ENCODE measurements at places on chromosomes 13 and 19.

GRCh38 chr19:31054430-31054829, 294.8 kb downstream of the TSHZ3 start:
- peak; percentile 55 for DNase-seq

- DNase-seq: no peak
Measured at GRCh38 chr13:113468029-113468428, 14.7 kb upstream of the ADPRHL1 start.

- no peak for DNase-seq
Measured at GRCh38 chr13:94228763-94229162, 250.7 kb downstream of the DCT start.

- DNase-seq: no peak
Measured at GRCh38 chr13:112248406-112248760, 127.8 kb upstream of the SPACA7 start.

GRCh38 chr19:42555801-42556200, 27.5 kb upstream of the CEACAM1 start:
- DNase-seq: no peak

- DNase-seq: peak; percentile 72
Measured at GRCh38 chr13:100269837-100270236, 180.9 kb downstream of the PCCA start.

DNA sequence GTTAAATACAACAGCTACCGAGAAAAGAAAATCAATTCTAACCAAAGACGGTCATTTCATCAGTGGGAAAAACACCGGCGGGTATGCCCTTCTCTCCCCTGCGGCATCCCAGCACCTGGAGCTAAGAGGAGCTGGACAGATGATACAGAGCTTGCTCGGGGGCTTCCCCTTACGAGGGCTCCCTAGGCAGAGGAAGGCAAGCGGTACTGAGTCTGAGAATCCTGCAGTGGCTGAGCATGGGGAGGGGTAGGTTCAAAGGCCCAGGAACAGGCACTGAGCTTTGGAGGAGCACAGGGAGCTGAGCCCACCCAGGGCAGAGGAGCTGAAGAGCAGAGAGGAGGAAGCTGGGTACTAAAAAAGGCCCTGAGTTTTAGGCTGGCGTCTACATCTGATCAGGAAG, 12.7 kb downstream of the STK24 start:
- no peak for DNase-seq

- DNase-seq: no peak
Measured at GRCh38 chr13:33968520-33969507, 150.9 kb downstream of the RFC3 start.

DNA sequence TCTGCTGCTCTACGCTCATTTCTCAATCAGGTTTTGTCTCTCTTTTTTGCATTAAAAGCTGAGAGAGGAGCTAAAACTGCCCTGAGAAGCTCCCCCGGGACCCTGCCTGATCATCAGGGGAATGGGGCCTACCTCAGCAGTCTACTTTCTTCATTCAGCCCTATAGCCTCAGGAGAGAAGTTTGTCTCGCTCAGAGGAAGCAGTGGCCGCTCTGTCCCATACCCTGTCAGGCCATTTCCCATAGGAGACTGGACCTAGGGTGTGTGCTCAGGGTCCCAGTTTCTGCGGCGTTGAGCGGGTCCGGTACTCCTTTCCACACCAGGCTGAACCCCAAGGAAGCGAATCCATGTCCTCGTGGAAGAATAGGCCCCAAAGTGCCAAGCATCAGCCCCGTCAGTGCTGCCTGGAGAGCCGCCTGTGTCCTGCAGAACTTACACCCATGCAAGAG, 21.7 kb downstream of the UBE2L5 start:
- DNase-seq: no peak

DNA sequence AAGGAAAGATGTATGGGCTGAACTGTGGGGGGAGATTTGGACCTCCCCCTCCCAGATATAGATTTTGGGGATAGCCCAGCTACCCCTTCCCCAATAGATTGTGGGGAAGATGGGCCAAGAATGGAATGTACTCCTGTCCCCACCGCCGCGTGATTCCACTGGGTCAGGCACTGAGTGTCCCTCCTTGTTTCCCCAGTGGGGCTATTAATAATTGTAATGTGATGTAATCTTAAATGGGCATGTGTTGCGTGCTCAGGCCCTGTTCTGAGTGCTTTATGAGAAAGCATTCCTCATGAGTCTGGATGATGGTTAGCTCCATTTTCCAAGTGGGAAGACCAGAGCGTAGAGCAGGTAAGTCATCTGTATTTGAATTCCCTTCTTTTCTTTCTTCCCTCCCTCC, 1.4 kb downstream of the PSMD8 start:
- DNase-seq: no peak

DNA sequence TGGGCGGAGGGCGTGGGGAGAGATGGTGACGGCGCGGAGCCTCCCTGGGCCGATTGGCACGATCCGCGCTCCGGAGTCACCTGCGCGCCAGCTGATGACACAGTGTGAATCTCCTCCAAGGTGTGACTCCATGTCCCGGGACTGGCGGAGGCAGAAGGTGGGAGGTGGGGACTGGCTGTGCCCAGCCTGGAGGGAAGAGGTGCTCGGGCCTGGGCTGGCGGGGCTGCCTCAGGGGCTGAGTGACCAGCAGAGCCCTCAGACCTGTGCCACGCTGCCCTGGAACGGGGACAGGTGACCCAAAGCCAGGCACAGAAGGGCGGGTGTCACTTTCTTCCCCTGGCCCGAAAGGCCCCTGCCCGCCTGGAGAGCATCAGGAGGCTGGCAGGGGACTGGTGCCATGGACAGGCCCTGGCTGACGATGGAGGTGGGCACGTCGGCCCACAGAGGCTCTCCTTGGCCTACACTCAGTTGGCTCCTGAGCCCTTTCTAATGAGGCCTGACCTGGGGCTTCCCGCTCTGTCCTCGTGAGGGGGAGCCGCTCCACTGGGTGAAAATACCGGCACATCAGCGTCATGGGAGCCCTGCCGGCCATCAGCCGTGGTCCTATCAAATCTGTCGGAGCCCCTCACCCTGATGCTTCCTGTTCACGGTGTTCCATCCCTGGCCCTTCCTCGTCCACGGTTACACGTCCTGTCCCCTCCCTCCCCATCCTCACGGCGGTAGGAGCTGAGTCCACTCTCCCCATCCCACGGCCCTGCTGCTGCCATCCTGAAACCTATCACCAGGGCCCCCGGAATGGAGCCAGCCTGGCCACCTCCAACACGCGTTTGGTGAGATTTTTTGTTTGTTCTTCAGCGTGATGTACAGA, 75.6 kb downstream of the SPACA7 start:
- no peak for DNase-seq

- DNase-seq: no peak
Measured at GRCh38 chr19:5666921-5667610, 13.2 kb downstream of the MICOS13 start.

DNA sequence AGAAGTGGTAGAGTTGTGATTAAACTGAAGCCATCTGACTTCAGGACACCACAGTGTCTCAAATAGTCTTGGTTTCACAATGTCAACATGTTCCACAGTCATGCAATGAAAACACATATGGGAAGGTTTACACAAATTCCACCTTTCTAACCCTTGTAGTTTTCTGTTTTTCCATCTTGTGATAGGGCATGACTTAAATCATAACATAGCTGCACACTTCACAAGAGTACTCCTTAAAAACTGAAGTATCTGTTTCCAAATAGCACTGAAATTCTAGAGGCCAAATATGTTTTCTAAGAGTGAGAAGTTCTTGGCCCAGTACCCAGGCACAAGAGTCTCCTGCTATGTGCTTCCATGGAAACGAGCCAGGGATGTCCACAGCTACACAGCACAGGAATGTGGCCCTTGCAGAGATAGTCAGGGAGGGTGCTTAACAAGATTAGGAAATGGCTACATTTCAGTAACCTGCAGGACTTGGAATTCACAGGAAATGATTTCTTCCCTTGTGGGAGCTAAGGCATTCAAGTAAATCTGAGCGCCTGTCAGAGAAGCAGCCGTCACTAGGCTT, 269.1 kb downstream of the NDFIP2 start:
- DNase-seq: no peak

- DNase-seq: no peak
Measured at GRCh38 chr19:7363225-7363624, 14.5 kb downstream of the ARHGEF18 start.

GRCh38 chr19:16400911-16401591, 70.7 kb downstream of the EPS15L1 start:
- DNase-seq: no peak

- DNase-seq: no peak
Measured at GRCh38 chr13:103852036-103852435, 785.8 kb upstream of the SLC10A2 start.

- no peak for DNase-seq
Measured at GRCh38 chr13:112066624-112067004, 335 bp upstream of the SOX1 start.

DNA sequence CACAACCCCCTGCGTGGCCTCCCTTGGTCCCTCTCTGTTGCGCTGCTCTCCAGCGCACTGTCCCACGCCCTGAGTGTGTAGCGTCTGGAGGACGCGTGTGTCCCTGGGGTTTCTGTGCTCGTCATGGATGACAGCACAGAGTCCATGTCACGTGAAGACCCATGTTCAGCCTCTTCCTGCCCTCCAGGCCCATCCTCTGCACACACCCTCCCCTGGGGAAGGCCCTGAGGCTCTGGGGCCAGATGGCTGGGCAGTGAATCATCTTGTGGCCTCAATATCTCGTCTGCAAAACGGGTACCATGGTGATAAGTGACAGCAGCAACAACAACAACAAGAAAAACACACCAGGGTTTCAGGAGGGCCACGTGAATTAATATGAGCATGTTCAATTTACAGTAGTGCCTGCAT, 71.5 kb upstream of the ARHGEF7 start:
- no peak for DNase-seq

GRCh38 chr13:32255724-32256109, 59.4 kb downstream of the ZAR1L start:
- DNase-seq: no peak

DNA sequence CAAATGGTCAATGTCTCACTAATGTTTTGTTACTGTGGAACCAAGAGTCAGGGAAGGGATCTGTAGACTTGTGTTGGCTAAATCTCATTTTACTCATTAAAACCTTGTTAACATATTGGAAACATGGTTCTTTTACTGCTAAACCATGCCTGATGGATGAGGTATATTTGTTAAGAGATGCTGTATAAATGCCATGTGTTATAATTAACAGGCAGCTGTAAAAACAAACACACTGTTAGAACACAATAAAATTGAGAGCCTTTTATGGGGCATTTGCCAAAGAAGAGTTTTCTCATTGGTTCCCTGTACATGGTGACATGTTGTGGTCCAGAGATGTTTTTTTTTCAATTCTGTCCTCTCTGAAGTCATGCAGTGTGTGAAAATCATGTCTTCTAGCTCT, 121.9 kb downstream of the ESD start:
- no peak for DNase-seq

- no peak for DNase-seq
Measured at GRCh38 chr19:17406046-17406886, 836 bp upstream of the BST2 start.

DNA sequence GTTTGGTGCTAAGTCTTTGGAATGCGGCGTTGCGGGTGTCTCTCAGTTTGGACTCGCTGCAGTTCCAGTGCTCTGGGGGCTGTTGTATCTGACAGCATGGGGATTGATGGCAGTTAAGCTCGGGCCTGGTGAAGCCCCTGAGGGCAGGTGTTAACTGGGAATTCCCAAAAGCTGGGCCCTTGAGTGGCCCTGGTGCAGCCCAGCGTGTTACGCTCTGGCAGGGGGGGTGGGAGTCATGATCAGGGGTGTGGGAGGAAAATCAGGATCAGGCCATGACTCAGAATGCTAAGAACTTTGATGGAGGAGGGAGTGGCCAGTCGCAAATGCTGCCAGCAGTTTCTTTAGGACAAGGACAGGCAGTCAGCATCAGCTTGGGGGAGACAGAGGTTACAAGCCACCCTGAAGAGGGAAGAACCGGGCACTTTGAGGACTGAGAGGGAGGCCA, 19.6 kb downstream of the AP2A1 start:
- no peak for DNase-seq

DNA sequence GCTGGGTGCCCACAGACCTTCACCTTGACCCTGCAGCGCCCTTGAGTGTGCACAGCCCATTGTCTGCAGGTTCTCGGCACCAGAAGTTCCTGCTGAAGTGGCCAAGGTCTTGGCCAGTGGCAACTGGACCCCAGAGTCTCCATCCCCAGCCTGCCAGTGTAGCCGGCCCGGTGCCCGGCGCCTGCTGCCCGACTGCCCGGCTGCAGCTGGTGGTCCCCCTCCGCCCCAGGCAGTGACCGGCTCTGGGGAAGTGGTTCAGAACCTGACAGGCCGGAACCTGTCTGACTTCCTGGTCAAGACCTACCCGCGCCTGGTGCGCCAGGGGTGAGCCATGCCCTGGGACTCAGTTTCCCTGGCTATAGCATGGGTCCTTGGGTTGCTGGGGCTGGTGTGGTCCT, 11.9 kb upstream of the ARHGAP45 start:
- DNase-seq: no peak

- DNase-seq: no peak
Measured at GRCh38 chr19:51027126-51027806, 850 bp upstream of the KLK11 start.

GRCh38 chr13:106425661-106426060, 109.8 kb downstream of the EFNB2 start:
- no peak for DNase-seq

DNA sequence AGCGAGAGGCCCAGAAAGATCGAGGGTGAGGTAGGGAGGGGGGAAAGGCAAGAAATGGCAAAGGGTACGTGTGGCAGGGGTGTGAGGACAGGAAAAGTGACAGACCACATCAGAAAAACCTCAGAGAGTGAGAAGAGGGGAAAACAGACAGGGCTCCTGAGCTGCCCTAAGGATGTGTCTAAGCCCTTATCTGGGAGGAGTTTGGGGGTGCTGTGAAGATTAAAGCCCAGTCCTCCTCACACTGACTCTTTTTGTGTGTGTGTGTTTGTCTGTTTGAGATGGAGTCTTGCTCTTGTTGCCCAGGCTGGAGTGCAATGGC, 703 bp upstream of the PTH2 start:
- DNase-seq: no peak

- no peak for DNase-seq
Measured at GRCh38 chr13:45179428-45179827, 21.4 kb downstream of the KCTD4 start.

DNA sequence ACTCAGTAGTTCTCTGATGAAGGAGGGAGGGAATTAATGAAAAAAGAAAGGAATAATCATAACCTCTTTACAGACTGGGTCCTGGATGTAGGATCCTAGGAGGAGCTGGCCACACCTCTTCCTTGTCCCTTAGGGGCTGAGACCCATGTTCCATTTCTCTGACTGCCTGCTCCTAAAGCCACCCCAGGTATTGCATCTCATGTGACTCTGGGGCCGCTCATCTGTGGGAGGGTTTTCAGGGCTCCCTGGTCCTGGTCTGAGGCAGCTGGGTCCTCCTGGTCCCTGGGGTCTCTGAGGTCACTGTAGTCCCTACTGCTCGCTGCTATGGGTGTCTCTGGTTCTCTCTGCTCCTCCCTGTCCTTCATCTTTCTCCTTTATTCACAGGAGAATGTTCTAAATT, 2.9 kb downstream of the CEACAM21 start:
- no peak for DNase-seq
